ENCODE measurements at places on chromosomes 2 and 18.

GRCh38 chr2:36680012-36680411, 16.5 kb upstream of the VIT start:
- no peak for DNase-seq

GRCh38 chr2:19041434-19042041, 316.9 kb downstream of the OSR1 start:
- DNase-seq, result no peak

GRCh38 chr2:222792001-222792611, 68.7 kb upstream of the ACSL3 start:
- DNase-seq, result peak; percentile 24

DNA sequence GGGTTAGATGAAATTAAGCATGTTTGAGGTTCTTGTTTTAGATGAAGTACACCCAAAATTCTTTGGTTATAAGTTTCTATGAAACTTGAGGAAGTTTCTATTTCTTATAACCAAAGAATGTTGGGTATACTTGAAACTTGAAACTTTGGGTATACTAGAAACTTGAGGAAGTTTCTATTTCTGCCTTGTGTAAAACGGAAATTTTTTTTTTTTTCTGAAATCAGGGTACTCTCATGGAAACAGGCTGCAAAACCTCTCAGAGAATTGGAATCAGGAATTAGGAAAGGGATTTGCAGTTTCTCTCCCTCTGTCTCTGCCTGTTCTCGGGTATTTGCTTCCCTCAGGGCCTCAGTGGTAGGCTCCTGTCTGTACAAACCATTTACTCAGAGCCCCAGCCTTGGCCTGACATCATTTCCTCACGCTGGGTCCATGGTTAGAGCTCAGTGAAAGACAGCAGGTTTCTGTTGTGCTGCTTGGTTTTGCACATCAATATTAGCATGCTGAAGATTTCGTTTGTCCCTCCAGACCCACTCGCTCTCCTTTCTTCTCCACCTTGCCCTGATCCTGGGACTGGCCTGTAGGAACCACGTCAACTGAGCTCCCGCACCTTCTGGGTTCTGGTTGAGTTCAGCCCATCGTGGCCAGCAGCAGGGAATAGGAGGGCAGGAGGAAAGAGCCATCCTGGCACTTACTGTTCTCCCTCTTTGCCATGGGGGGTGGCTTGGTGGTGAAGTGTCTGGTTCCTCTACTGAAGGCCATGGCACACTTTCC, 106.4 kb downstream of the POLR1A start:
- no peak for DNase-seq

DNA sequence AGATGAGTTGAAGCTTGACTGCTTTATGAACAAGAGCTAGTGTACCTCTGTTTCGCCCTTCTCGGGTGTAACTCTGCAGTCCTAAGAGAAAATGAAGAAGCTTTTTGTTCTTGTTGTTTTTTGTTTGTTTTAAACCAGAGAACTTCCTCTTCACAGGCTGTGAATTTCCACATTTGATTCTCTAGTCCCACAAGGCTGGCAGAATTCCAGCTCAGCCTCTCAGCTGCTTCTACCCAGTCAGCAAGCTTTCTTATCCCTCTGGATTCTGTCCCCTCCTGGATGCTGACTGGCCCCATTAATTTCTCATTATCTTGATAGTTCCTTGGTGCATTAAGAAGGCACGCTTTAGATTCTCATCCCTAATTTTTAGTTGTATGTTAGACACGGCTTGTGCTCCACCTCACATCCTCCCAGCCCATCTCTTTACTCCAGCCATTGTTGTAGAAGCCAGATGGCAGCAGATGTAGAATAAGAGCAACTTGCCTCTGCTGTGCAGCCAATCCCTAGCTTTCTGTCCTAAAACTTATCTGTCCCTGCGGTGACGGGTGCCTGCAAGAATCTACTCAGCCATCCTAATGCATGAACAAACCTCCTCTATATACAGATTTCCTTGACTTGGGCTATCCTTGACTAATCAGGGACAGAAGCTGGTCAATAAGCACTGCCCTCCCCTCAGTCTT, 12.3 kb upstream of the RESP18 start:
- DNase-seq, result no peak

DNA sequence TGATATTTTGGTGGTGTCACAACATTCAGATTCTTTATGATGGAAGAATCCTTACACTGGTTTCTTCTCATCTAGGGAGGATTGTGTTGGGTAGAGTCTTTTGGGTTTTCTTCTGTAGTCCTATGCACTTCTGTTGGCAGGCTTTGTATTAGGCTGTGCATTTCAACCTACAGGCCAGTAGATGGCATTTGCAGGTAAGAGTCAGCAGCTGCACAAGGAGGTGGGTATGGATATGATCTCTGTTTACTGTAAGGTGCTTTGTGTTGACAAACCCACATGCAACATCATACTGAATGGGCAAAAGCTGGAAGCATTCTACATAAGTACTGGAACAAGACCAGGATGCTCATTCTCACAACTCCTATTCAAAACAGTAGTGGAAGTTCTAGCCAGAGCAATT, 656.8 kb downstream of the METTL4 start:
- DNase-seq, result no peak

DNA sequence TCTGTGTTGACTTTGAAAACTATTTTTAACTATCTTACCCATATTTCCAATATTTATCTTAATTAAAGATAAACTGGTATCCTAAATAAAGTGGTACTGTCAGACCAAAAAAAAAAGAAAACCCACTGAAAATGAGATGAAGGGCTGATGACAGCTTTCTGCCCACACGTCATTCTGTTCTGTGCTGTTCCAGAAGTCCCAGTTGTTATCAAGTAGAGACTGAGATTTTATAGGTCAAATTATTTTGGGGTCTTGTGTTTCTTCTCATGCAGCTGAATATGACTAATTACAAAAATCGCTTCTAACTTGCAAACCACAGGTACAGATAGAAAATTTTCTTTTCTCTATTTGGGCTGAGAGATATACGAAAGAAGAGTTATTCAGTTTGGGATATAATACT, 48.7 kb upstream of the KLF7 start:
- DNase-seq, result no peak

GRCh38 chr2:165573534-165574461, 104.3 kb downstream of the CSRNP3 start:
- peak; percentile 59 for DNase-seq

DNA sequence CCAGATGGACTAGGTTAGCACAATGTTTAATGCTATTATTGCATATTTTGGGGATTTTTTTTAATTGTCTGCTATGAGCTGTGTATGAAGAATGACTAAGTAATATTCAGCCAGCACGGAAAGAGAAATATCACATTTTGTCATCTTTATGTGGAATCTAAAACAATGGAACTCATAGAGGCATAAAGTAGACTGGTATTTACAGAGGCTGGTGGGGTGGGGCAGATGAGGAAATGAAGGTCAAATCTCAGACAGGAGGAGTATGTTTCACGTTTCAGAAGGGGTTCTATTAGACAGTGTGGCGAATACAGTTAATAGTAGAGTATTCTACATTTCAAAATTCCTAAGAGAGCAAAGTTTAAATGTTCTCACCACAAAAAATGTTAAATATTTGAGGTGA, 4.7 kb downstream of the CDH19 start:
- DNase-seq, result no peak

- DNase-seq, result peak; percentile 1
Measured at GRCh38 chr2:181466661-181467576, 9.7 kb downstream of the ITGA4 start.

- DNase-seq, result no peak
Measured at GRCh38 chr2:230717600-230717999, 5.0 kb downstream of the CAB39 start.

Data from nucleus accumbens (tissue), 56 donors.